ENCODE measurements at places on chromosomes 2 and 18. TPM values are rescaled to one million over a fixed set of nuclear protein-coding genes. Genes with fewer than 3 reads are reported as not detected.

The DLGAP1 gene
- total RNA-seq = not detected

The CABLES1 gene
- 12.6 TPM for total RNA-seq

The HAUS1 gene
- total RNA-seq = 38.0 TPM

The HOXD12 gene
- not detected for total RNA-seq

The KIAA2012 gene
- total RNA-seq = not detected

The COL5A2 gene
- total RNA-seq = 87.6 TPM

The BOK gene
- 21.8 TPM for total RNA-seq

The TFPI gene
- 56.0 TPM for total RNA-seq

The ACOXL gene
- not detected for total RNA-seq
